ENCODE measurements at places on chromosomes 1 and 21.

DNA sequence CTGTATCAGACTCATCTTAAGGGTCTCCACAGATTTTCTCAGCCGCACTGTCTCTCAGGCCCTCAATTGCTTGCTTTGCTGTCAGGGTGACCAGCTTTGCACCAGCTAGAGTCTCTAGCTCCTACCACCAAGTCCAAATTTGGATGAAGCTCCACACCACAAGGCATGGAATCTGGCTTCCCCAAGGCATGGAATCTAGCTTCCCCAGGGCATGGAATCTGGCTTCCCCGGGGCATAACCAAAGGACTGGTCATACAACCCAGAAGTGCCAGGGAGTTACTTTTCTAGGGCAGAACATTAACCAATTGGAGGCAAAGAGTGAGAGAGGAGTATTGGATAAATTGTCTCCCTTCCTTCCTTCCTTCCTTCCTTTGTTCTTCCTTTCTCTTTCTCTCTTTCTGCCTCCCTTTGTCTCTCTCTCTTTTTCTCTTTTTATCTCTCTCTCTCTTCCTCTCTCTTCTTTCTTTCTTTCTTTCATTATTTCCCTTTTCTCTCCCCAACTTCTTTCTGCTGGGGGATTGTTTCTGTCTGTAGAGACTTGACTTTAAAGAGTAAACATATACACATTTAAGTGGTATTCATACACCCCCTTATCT lies 76.9 kb upstream of the HAO2 start:
- DNase-seq, result no peak

DNA sequence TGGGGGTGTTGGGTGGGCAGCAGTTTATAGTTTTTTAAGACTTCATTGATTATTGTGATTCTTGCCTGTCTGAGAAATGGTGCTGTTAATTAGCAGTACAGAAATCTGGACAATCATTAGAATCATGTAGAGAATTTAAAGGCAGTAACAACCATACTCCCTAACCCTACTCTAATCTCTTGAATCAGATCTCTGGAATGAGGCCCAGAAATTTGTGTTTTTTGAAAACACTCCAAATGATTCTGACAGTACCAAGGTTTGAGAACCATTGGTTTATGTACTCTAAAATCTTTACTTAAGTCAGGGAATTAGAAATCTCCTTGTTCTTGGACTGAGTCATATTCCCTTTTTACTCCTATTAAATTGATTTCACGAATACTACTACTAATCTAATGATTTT lies 24.0 kb downstream of the FNBP1L start:
- no peak for DNase-seq

DNA sequence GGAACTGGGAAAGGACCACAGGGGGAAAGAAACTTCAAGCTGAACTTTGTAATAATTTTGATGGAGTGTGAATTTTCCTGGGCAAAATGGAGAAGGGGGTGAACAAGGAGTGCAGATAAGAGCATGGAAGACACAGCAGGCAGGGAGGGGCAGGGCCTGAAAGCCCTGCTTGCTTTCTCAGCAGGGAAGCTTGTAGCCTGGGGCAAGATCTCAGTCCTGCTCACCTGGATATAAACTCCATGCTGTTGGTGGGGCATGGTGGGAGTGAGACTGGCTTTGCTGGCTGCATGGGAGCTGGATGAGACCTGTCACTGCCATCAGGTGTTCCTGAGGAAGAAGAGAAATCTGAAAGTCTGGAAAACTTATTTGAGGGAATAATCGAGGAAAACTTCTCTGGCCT lies 58.7 kb upstream of the RC3H1 start:
- no peak for DNase-seq

GRCh38 chr1:202858331-202858730 lies 30.6 kb downstream of the RABIF start:
- no peak for DNase-seq

DNA sequence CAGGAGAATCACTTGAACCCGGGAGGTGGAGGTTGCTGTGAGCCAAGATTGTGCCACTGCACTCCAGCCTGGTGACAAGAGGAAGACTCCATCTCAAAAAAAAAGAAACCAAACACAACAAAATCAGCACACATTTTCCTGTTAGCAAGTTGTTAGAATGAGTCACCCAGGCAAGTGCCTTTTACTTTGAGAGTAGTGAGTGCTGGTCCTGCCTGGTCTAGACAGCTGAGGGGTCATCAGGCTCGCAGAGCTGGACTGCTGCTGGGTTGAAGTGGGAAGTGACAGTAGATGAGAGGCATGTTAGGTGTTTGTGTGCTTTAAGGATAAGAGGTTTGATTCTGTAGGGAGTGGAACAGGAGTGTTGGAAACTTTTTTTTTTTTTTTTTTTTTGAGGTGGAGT lies 31.9 kb downstream of the GNPAT start:
- no peak for DNase-seq

- DNase-seq, result no peak
These were observed 9.5 kb upstream of the RNF186 start for GRCh38 chr1:19824541-19824940.

DNA sequence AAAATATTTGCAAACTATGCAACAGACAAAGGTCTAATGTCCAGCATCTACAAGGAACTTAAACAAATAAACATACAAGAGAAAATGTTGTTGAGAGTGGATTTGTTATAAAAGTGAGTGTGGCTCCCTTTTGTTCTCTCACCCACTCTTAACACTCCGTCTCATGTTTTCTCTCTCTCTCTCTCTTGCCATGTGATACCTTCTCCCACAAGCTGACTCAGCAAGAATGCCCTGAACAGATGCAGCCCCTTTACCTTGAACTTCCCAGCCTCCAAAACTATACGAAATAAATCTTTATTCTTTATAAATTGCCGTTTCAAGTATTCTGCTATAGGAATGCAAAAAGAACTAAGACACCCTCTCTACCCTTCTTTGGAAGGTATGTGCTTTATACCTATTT lies 234.1 kb downstream of the ADGRL2 start:
- DNase-seq, result no peak
